ENCODE measurements at places on chromosomes 5 and 9.

DNA sequence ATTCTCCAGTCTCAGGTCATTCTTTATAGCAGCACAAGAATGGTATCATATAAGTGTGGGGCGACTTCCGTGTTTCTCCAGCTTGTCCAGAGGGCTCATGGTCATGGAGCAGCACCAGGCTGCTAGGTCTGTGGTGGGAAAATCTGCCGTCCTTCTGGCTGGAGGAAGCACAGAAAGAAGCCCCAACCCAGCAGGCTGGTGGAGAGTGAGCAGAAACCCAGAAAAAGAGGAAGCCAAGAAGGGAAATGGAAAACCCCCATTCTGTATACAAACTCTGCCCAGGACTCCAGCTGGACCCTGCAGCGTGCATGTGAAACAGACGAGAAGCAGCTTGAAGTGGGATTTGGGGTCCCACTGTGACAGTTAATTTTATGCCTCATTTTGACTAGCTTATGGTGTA lies 34.3 kb upstream of the OLFM1 start:
- H3K4me1 ChIP-seq, result peaks cover 1% of the 10 kb centered on the region
- H3K27ac ChIP-seq, result no peak overlapping the region
- H3K27me3 ChIP-seq, result peaks cover 4% of the 10 kb centered on the region
- H3K4me3 ChIP-seq, result no peak overlapping the region
- no peaks in the 10 kb centered on the region for H3K36me3 ChIP-seq

GRCh38 chr5:8386719-8387288 lies 517.9 kb downstream of the MTRR start:
- H3K4me1 ChIP-seq, result no peaks in the 10 kb centered on the region
- no peak for DNase-seq

- no peak for DNase-seq
- H3K36me3 ChIP-seq, result no peaks in the 10 kb centered on the region
- H3K4me3 ChIP-seq, result no peak overlapping the region
- H3K27me3 ChIP-seq, result no peaks in the 10 kb centered on the region
These were observed 75.7 kb upstream of the SMARCA2 start for GRCh38 chr9:1939466-1939865.

DNA sequence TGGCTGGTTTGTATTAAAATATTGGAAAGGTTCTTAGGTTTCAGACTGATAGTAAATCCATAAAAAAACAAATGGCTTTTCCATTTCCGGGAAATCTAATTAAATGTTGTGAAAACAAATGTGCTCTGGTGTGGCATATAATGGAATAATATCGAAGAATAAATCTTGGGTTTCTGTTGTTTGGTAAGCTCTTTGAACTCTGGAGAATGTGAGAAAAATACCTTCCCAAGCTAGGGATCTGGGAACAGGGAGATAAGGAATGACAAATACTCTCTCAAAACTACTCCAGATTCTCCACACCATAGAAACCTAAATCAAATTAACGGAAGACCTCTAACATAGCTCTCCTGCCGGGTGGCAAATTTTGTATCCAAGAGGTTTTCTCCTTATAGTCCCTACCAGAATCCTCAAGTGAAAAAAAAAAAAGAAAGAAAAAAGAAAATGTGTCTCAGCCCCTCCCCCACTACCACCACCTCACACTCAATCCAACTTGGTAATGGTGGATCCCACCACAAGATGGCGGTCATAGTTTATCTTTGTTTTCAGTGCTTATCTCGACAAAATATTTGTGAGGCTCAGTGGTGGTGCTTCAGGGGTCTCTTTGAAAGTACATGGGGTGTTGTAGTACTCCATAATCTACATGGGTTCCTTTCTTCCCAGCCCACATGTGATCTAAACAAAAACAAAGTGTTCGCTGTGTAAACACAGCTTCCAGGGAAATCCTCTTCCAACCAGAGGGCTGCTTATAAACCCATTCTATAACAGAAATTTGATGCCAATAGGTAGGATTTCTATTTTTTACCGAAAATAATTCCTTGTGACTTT lies 54.5 kb upstream of the FST start:
- no peak overlapping the region for H3K4me3 ChIP-seq
- peaks cover 31% of the 10 kb centered on the region for H3K27me3 ChIP-seq
- no peak for DNase-seq
- no peaks in the 10 kb centered on the region for H3K36me3 ChIP-seq
- no peak overlapping the region for H3K27ac ChIP-seq

- no peaks in the 10 kb centered on the region for H3K27me3 ChIP-seq
- no peak overlapping the region for H3K27ac ChIP-seq
- peaks cover 18% of the 10 kb centered on the region for H3K4me1 ChIP-seq
- DNase-seq, result no peak
- no peak overlapping the region for H3K4me3 ChIP-seq
- H3K36me3 ChIP-seq, result no peaks in the 10 kb centered on the region
These were observed 103.5 kb downstream of the ACER2 start for GRCh38 chr9:19512103-19512832.

GRCh38 chr9:92944921-92945320 lies 2.4 kb upstream of the FGD3 start:
- no peak overlapping the region for H3K27ac ChIP-seq
- peaks cover 15% of the 10 kb centered on the region for H3K27me3 ChIP-seq
- peaks cover 17% of the 10 kb centered on the region for H3K4me1 ChIP-seq
- peaks cover 2% of the 10 kb centered on the region for H3K36me3 ChIP-seq
- no peak overlapping the region for H3K4me3 ChIP-seq

- H3K36me3 ChIP-seq, result peaks cover 3% of the 10 kb centered on the region
- H3K4me3 ChIP-seq, result no peak overlapping the region
- no peak for DNase-seq
These were observed 102.3 kb upstream of the MAP3K1 start for GRCh38 chr5:56712895-56713591.

DNA sequence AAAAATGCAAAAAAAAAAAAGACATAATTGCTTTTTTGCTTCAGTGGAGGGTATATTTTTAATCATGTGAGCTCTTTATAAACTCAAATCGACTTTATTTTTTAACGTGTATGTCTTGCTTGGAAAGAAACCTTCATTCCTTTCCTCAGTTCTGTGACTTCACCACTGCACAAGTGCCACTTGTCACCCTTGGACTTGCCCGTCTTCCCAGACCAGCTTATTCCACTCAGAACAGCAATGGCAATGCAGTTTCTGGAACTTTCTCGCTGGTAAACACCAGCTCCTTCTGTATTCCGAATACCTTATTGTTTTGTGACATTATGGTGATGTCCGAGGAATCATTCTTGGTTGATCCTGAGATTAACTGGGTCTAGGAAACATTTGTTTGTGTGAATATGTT lies 440.5 kb upstream of the ADAMTS16 start:
- H3K36me3 ChIP-seq, result no peaks in the 10 kb centered on the region
- H3K27me3 ChIP-seq, result no peaks in the 10 kb centered on the region
- no peak overlapping the region for H3K27ac ChIP-seq
- no peak for DNase-seq
- no peaks in the 10 kb centered on the region for H3K4me1 ChIP-seq
- H3K4me3 ChIP-seq, result no peak overlapping the region

DNA sequence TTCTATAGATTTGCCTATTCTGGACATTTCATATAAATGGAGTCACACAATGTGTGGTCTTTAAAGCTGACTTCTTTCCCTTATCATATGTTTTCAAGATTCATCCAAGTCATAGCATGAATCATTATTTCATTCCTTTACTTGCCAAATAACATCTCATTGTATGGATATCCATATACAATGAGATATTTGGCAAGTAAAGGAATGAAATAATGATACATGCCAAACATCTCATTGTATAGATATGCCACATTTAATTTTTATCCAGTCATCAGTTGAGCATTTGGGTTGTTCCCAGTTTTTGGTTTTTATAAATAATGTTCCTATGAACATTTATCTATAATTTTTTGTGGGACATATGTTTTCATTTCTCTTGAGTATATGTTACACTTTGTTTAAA lies 20.5 kb upstream of the OR2K2 start:
- peaks cover 8% of the 10 kb centered on the region for H3K27me3 ChIP-seq
- H3K4me3 ChIP-seq, result no peak overlapping the region
- H3K4me1 ChIP-seq, result no peaks in the 10 kb centered on the region
- no peak for DNase-seq
- no peak overlapping the region for H3K27ac ChIP-seq

DNA sequence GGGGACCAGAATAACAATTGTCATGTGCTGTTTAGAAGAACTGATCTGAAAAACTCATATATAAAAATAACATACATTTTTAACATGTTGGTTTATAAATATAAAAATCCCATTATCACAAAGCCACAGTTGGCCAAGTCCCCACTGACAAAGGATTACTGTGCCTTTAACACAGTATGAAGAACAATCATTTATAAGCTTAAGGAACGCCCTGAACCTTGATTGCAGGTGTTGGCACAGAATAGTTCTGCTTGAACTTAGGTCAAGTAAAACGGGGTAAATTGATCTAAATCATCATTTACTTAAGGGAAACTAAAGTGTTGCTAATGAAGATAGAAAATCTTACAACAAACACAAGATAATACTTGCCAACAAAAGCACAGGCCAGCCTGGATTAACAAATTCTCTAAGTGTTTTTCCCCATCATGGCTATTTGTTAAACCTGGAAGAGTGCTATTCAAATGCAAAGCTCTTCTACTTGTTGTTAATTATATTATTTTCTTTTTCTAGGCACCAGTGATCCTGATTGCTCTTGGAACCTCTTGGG lies 46.1 kb downstream of the ASTN2 start:
- no peaks in the 10 kb centered on the region for H3K4me1 ChIP-seq
- H3K27ac ChIP-seq, result no peak overlapping the region
- H3K4me3 ChIP-seq, result no peak overlapping the region
- DNase-seq, result no peak
- H3K36me3 ChIP-seq, result no peaks in the 10 kb centered on the region

GRCh38 chr5:62578540-62578939 lies at the start of gene LRRC70:
Gene LRRC70, plus strand, starts transcription at chr5:62578819. Its CDS starts 620 bp downstream, at chr5:62579439.
- H3K27me3 ChIP-seq, result no peaks in the 10 kb centered on the region
- peaks cover 14% of the 10 kb centered on the region for H3K4me1 ChIP-seq
- peaks cover 13% of the 10 kb centered on the region for H3K36me3 ChIP-seq
- no peak for DNase-seq

DNA sequence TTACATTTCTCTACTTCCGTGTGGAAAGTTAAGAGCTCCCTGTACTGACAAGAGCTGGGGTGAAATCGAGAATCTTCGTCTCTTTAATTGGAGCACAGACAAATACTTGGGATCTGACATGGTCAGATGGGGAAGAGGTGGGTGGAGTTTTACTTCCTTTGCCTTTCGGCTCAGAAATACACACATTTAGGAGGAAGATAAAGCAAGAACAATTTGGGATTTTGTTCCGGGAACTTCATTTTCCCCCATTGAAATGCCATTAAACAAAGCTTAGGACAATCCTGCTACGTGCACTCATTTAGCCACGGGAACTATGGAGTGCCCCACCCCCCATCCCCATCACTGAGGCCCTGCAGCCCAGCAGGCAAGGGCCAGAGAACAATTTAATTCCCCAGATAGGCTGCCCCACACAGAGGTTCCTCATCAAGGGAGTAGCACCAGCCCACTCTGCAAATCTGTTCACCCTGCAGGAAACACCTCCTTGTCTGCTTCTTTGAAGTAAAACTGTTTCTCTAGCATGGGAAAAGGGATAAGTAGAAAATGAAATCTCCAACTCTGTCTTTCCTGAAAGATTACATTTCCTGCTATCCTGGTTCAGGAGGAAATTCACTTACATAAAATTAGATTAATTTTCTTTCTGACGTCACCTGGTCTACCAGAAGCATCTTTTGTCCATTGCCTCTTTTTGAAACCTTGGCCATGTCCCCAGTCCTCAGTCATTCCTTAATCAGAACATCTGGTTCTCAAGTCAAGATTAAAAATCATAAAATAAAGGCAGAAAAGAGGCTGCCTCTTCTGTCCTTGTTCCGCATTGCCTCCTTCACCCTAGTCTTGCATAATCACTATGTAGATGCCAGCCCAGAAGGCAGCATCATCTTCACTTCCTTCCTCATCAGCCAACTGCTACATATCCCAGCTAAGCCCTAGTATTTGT lies 206.4 kb downstream of the ENC1 start:
- peaks cover 14% of the 10 kb centered on the region for H3K27me3 ChIP-seq
- H3K36me3 ChIP-seq, result no peaks in the 10 kb centered on the region
- no peaks in the 10 kb centered on the region for H3K4me1 ChIP-seq
- no peak overlapping the region for H3K4me3 ChIP-seq

GRCh38 chr5:155938051-155938450 lies 388.9 kb upstream of the SGCD start:
- no peaks in the 10 kb centered on the region for H3K36me3 ChIP-seq
- no peaks in the 10 kb centered on the region for H3K27me3 ChIP-seq
- H3K4me3 ChIP-seq, result no peak overlapping the region
- H3K4me1 ChIP-seq, result no peaks in the 10 kb centered on the region
- DNase-seq, result no peak
- H3K27ac ChIP-seq, result no peak overlapping the region

DNA sequence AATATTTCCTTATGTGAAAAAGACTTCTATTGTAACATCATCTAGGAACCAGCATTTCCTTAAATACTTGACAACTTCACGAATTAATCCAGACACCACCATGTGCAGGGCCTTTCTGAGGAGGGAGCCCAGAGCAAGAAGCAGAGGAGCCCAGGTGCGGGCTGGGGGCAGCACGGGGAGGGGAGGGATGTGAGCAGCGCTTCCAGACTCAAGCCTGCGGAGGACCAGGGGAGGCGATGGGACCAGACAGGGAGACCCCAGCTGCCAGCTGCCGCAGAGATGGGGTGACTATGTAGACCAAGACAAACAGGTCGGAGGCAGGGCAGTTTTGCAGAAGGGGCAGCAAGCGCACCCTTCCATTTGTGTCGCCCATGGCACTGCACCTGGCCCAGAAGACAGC lies 596.1 kb downstream of the IRX1 start:
- no peaks in the 10 kb centered on the region for H3K4me1 ChIP-seq
- no peaks in the 10 kb centered on the region for H3K36me3 ChIP-seq
- DNase-seq, result peak; percentile 37
- no peak overlapping the region for H3K27ac ChIP-seq

DNA sequence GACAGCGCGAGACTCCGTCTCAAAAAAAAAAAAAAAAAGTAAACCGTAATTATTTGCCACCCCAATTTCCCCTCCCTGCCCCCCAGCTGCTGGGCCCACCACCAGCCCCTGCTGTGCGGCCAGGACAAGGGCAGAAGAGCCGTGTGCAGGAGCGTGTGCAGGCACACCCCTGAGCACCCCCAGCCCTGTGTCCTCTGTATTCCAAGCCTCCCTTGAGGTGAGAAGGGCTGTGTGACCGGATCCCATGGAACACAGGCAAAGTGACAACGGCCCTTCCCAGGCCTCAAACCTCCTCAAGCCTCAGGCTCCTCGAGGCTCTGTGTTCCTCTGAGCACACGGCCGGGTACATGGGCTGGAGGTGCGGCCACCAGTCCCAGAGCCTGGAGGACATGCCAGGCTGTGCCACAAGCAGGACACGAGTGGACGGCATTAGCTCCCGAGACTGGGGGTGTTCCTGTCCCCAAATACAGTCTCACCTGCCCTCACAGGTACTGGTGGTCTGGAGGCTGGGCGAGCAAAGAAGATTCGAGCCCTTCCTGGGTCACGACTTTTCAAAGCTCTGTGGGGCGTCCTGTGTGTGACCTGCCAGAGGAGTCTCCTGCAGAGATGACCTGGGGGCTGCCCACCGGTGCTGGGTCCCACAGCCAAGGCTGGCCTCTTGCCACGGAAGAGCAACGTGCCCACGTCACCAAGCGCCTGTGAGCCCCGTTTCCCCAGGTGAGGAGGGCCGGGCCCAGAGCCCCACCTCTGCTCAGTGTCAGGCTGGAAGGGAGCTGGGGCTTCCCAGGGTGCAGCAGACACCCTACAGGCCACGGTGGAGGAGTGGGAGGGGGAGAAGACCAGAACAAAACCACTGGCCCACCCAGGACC lies 47.1 kb upstream of the SIMC1 start:
- peaks cover 4% of the 10 kb centered on the region for H3K4me1 ChIP-seq
- DNase-seq, result no peak
- H3K36me3 ChIP-seq, result no peaks in the 10 kb centered on the region
- no peak overlapping the region for H3K4me3 ChIP-seq

Measured in activated naive CD8-positive, alpha-beta T cell treated with anti-CD3 and anti-CD28 coated beads, Interleukin-2, amount 10 ng/mL, durations not matched to agents 7 days and 5 days (primary cell).